A673 (cell line): ENCODE measurements at places on chromosomes 6 and 20.
A peak's percentile ranks its signal among the peaks of the same experiment; 100 is the strongest.

- DNase-seq: no peak
Observed at GRCh38 chr6:32337186-32337805, 34.4 kb downstream of the TSBP1 start.

DNA sequence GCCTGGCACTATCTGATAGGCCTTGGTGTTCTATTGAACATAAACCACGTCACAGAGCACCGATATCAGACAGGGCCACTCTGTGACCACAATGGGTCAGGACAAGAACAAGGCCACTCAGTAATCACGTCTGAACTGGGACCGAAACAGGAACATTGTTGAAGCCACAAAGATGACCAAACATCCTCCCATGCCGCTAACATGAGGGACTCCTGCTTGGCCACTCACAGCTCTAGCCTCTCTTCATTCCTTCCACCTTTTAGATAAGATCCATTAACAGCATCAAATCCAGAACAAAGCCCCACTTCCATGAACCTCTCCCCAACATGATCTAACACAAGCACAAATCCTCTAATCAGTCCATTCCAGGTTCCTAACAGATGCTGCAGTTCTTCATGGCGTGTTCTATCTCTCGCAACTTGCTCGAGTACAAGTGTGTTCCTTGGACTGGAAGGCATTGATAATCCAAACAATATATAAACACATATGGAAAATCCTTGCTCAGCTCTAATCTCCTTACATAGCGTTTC is 7.4 kb downstream of the SIRT5 start:
- DNase-seq: no peak

GRCh38 chr6:125102411-125102810 is 51.2 kb upstream of the TPD52L1 start:
- no peak for DNase-seq

DNA sequence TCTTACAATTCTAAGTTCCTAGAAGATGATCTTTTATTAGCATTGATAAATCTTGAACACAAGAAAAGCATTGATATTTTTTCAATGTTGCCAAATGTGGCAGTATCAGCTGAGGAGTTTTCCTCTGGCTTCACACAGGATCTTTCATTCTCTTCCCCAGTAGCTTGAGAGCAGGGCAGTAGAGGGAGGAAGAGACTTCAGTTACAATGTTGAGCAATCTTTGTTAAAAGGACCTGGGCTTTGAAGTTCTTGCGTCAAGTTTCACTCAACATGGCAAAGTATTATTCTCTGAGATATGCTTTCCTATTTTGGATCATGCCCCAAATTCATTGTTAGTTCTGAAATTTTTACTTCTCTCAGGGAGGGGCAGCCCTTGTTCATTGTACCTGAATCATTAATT is 238.0 kb downstream of the COL12A1 start:
- DNase-seq: no peak

- no peak for DNase-seq
Observed at GRCh38 chr20:33418033-33418432, 16.7 kb upstream of the CDK5RAP1 start.

- DNase-seq: peak; percentile 59
Observed at GRCh38 chr20:47854687-47855212, 69.5 kb upstream of the SULF2 start.

DNA sequence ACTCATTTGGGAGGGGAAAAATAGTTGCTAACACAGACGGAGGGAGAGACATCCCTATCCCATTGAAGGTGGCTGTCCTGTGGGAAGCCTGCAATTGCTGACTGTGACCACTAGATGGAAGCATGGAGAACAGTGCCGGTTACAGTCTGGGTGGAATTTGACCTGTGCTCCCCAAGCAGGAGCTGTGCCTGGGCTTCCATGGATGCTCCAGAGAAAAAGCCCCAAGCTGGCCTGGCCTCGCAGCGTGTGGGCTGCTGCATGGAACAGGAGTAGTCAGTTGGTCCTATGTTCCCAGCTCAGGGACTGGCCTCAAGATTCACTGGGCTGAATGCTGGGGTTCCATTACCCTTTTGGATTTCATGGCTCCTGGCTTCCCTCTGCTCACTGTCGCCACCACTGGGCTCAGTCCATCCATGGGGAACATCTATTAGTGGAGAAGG is 116.3 kb upstream of the CHD6 start:
- DNase-seq: peak; percentile 67

GRCh38 chr6:41451039-41451438 is 95.1 kb upstream of the FOXP4 start:
- no peak for DNase-seq

DNA sequence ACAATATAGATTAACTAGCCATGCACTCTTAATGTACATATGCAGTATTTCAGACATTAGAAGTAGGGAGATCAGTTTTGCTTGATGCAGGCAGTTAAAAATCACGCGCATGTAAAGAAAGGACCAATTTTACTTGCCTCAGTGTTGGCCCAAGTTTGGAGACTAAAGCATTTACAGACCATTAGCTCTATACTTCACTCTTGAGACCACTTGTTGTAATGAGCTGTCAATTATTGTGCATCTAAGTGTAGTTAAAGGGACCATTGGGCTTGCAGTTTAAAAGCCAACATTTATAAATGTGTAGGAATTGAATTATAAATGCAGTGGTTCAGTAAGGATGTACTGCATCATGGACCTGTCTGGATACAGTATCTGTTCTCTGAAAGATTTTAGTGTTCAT is 53.7 kb downstream of the PLCB4 start:
- DNase-seq: no peak

- DNase-seq: no peak
Observed at GRCh38 chr6:134984821-134985220, 34.9 kb upstream of the ALDH8A1 start.

DNA sequence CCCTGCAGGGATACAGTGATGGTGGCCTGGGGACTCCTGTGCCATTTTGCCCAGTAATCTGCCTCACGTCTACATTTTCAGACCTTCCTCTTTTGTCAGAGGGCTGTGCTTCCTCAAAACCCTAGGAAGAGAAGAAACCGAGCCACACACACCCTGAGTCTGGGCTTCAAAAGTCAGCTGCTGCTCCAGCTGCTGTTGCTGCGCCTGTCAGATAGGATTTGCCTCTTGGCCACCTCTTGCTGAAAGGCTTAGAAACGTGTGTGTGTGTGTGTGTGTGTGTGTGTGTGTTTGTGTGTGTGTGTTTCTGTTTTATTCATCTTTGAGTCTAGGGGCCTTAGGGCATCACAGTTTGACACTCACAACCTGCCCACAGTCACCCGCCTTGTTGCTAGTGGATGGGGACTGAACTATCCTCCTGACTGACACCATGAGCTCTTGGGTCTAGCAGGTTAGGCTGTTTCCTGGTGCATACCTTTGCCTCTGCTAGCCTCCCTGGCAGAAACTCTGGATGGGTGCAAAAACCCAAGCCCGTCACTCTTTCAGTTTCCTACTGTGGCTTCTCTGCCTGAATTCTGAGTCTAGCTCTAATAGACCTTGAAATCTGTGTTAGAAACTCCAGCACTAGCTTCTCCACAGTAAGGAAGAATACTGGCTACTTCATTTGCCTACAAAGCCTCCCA is 94.9 kb upstream of the CEP85L start:
- DNase-seq: no peak

- no peak for DNase-seq
Observed at GRCh38 chr6:111718326-111718725, 112.6 kb upstream of the TRAF3IP2 start.

GRCh38 chr6:3490625-3490980 is 33.8 kb upstream of the SLC22A23 start:
- DNase-seq: no peak

- DNase-seq: peak; percentile 58
Observed at GRCh38 chr6:3750317-3751076, 1.0 kb downstream of the PXDC1 start.

DNA sequence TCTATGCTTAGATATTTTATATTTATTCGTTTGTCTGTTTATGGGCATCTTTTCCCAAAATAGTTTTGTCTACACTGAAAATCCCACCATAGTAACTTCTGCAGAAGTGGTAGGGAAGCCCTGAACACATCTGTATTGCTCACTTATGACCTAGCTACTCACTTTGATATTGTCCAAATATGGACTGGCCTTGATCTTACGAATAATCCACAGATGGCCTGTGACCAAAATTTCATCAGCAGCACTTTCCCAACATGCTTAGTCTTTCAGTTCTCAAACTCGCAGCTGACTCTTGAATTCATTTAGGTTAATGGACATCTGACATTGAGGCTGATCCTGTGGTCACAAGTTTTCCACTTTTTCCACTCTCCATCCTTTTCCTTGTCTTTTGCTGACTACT is 80.8 kb upstream of the BEND3 start:
- no peak for DNase-seq

DNA sequence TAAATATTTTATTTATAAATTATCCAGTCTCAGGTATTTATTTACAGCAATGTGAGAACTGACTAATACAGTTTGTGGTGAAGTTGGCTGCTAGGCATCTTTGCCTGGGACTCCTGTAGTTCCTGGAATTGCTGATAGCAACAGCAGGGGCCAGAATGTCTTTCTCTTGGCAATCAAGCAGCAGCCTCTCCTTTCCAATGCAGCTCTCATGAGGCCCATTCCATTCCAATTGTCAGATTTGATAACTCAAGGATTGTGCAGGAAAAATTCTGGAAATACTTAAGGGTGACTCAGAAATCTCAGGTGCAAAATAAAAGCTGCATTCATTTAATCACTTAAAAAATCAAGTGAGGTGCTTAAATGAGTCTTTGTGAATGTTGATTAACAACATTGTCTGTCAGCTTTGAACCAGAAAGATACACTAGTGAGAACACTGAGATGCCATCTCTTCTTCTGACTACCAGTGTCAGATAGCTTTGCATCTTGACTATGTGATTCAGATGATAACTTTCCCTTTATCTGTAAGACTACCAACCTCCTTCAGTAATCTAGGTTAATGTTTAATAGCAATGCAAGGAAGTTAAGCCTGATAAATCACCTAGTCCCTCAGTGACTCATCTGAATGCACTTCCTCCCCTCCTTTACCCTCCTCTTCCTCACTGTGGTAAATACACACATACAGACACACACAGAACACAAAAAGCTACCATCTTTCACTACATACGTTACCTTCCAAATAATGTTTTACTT is 32.1 kb upstream of the COL21A1 start:
- no peak for DNase-seq

DNA sequence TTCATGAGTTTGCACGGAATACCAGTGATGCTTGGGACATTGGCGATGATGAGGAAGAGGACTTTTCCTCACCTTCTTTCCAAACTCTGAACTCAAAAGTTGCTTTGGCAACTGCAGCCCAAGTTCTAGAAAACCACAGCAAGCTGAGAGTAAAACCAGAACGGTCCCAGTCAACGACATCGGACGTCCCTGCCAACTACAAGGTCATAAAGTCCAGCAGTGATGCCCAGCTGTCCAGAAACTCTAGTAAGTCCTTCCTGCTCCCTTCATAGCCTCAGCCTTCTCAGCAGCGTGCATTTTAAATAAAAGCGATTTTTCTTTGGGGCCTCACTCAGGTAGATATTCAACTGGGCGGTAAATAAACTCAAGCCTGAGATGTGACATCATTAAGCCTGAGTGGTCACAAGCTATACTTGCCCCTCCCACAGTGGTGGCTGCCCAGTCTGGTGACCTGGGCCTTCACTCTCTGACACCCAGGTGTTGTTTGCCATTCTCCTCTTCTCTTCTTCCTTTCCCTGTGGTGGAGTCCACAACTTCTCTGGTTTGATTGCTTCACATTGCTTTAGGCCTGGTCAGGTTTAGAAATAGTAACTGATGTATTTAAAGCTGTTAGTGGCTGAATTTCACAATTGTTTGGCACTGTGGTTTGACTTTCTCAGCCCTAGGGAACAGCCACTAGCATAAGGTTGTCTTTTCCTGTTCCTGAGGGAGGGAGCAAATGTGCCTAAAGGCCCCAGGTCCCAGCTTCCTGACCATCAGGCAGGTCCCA is 21.6 kb upstream of the TMEM217 start:
- DNase-seq: no peak

- no peak for DNase-seq
Observed at GRCh38 chr20:54744097-54744496, 268.7 kb downstream of the DOK5 start.

DNA sequence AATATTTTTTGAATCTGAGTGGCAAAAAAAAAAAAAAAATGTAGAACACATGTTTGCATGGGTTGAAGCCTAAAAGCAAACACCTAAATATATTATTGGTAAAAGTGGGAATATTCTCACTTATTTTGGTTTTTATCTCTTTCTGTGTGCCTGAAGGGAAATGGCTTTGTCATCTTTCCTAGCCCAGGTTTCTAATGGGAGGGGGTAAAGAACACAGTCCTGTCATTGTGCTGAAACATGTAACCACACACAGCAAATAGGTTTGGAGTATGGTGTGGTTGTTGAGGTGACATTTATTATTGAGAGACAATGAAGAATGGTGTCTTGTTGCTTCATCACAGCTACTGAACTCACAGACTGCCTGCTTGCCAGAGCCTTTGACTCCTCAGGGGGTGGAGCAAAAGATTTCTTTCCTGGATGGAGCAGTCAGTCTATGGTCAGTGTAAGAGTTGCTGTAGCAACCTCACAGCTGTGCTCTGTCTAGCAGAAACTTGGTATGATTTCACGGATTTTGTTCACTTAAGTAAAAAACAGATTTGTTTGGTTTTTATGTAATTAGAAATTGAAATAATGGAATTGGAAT is 70.2 kb downstream of the CEP57L1 start:
- no peak for DNase-seq

DNA sequence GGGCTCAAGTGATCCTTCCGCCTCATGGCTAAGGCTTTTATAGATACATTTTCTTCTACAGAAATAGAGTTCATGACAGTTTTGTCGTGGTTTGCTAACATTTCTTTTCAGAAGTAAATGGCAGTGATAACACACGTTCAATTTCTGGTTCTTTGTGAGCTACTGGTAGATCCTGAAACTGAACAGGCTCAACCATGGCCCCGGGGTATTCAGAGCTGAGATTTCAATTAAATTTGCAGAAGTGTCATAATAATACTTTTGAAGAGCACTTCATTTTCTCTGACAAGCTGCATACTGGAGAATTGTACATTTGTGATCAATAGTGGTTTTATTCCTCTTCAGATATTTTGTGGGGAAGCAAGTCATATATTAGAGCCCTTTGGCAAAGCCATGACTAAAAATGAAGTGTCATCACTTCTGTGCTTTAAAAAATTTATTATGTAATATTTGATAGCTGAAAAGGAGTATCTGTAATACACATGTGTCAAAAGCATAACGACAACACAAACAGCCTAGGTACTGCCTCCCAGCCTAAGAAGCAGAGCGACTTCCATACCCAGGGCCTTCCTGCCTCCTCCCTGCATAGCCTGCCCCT is 84.3 kb upstream of the SCP2D1 start:
- no peak for DNase-seq

GRCh38 chr6:108363889-108364313 is 69.0 kb downstream of the AFG1L start:
- DNase-seq: peak; percentile 37

GRCh38 chr6:96394727-96395126 is 126.9 kb upstream of the UFL1 start:
- no peak for DNase-seq
